Uterus (tissue), 4 donors: ENCODE measurements at places on chromosomes 1 and 21.

DNA sequence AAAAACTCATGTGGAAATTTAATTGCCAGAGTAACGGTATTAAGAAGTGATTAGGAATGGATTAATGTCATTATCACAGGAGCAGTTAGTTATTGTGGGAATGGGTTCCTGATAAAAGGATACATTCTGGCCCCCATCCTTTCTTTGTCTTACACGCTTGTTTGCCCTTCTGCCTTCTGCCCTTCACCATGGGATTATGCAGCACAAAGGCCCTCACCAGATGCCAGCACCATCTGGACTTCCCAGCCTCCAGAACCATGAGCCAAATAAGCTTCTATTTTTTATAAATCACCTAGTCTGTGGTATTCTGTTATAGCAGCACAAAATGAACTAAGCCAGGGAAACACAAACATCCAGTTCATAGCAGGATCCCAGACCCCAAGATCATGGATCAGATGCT is 33.9 kb upstream of the POU2F1 start:
- H3K4me3 ChIP-seq: no peak overlapping the region
- DNase-seq: no peak

DNA sequence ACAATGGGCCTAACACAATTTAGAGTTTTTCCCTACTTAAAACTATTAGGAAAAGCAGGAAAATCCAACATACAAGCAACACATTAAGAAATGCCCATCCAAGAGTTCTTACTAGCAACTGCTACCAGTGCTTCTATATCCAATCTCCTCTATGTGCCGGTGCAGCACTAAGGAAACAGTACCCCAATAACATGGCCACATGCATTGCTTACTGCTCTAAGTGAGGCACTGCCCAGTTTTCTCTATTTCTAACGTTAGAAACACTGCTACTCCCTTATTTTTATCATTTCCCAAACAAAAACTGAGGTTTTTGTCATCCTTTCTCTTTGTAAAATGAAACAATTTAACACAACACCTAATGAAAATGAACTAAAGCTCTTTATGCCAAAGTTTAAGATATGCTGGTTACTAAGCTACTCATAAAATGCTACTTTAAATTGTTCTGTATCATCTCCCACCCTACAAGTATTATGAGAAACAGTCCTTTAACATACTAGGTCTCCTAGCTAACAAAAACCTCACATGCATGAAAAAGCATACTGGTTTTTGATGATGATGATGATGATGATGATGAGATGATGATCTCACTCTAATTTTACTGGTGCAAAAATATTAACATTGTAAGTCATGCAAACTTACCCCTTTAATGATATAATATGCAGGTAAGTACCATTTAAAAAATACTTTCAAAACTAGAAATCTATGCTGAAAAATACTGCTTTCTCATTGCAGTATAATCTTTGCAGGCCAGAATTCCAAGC is 90.7 kb upstream of the TTC39A start:
- no peak overlapping the region for H3K4me3 ChIP-seq
- DNase-seq: no peak
- no peaks in the 10 kb centered on the region for H3K36me3 ChIP-seq
- H3K27ac ChIP-seq: no peak overlapping the region
- no peaks in the 10 kb centered on the region for H3K27me3 ChIP-seq
- H3K4me1 ChIP-seq: no peaks in the 10 kb centered on the region

GRCh38 chr1:182213163-182213562 is 151.7 kb upstream of the ZNF648 start:
- no peaks in the 10 kb centered on the region for H3K27me3 ChIP-seq
- H3K4me1 ChIP-seq: no peaks in the 10 kb centered on the region
- no peak overlapping the region for H3K4me3 ChIP-seq
- no peak overlapping the region for H3K27ac ChIP-seq
- DNase-seq: no peak

- peaks cover 25% of the 10 kb centered on the region for H3K4me1 ChIP-seq
- no peak overlapping the region for H3K27ac ChIP-seq
- no peaks in the 10 kb centered on the region for H3K36me3 ChIP-seq
- H3K27me3 ChIP-seq: no peaks in the 10 kb centered on the region
- peak; percentile 12 for DNase-seq
- no peak overlapping the region for H3K4me3 ChIP-seq
Observed at GRCh38 chr1:153550827-153551500, 1.9 kb upstream of the S100A3 start.

GRCh38 chr1:158793604-158794003 is 12.6 kb upstream of the OR6N2 start:
- no peaks in the 10 kb centered on the region for H3K4me1 ChIP-seq
- no peak overlapping the region for H3K4me3 ChIP-seq
- no peaks in the 10 kb centered on the region for H3K27me3 ChIP-seq
- no peak overlapping the region for H3K27ac ChIP-seq

GRCh38 chr1:40982721-40983120 is 3.2 kb downstream of the CTPS1 start:
- peak overlapping the region; percentile 5 for H3K4me3 ChIP-seq
- no peak for DNase-seq
- H3K36me3 ChIP-seq: no peaks in the 10 kb centered on the region
- peak overlapping the region; percentile 97 for H3K27ac ChIP-seq
- no peaks in the 10 kb centered on the region for H3K27me3 ChIP-seq
- H3K4me1 ChIP-seq: peaks cover 13% of the 10 kb centered on the region

DNA sequence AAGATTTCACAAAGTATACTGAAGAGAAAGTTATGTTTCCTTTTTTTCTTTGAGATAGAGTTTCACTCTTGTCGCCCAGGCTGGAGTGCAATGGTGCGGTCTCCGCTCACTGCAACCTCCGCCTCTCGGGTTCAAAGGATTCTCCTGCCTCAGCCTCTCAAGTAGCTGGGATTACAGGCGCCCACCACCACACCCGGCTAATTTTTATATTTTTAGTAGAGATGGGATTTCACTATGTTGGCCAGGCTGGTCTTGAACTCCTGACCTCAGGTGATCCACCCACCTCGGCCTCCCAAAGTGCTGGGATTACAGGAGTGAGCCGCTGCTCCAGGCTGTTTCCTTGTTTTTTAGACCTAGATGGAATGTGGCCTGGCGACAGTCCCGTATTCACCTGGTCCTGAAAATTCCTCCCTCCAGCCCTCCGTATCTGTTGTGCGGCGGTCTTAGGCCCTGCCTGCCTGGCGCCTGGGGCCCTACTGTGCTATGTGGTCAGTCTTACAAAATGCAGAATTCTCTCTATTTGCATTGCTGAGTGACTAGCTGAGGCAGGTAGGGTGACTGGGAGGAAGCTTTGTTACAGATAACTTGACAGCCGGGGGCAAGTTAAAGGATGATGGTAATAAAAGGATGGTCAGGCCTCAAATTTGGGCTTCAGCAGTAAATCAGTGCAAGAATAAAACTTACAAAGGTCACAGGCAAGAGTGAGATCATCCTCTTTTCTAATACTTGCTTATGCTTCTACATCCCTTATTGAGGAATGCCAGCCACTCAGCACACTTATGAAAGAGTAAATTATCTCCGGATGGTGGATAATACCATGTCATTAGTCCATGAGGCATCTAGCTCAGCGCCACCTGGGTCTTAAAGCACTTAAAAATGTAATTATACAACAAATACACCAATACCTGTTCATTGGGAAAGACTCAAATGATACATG is 30.3 kb downstream of the PARK7 start:
- DNase-seq: no peak
- no peak overlapping the region for H3K4me3 ChIP-seq
- no peak overlapping the region for H3K27ac ChIP-seq
- no peaks in the 10 kb centered on the region for H3K4me1 ChIP-seq
- H3K27me3 ChIP-seq: no peaks in the 10 kb centered on the region

- no peak overlapping the region for H3K4me3 ChIP-seq
- peaks cover 5% of the 10 kb centered on the region for H3K4me1 ChIP-seq
- H3K27me3 ChIP-seq: no peaks in the 10 kb centered on the region
- H3K27ac ChIP-seq: peak overlapping the region; percentile 49
Observed at GRCh38 chr1:200775850-200776249, 37.2 kb downstream of the CAMSAP2 start.

DNA sequence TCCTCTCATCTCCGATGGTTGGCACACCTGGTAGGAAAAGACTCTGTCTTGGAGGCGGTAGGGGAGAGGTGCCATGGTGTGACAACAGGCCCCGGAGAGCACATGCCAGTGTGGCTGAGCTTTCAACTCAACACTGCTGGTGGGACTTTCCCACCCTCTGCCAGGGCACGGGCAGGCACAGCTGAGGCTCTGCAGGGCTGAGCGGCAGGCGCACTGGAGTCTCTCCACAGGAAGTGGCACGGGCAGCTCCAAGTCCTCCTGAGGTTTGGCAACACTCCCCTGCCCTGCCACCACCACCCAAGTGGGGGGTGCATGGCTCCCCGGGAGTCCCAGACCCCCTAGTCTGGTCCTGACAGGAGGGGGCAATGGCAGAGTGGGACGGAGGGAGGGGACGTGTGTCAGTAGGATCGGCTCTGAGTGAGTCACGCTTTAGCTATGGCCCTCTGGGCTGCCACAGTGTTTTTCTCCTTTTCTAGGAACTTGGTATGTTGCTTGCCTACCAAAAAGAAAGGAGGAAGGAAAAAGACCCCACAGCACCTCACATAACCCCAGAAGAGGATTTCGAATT is 27.3 kb upstream of the EVA1B start:
- DNase-seq: no peak
- peak overlapping the region; percentile 17 for H3K27ac ChIP-seq
- no peaks in the 10 kb centered on the region for H3K4me1 ChIP-seq
- H3K27me3 ChIP-seq: no peaks in the 10 kb centered on the region
- H3K4me3 ChIP-seq: no peak overlapping the region
- H3K36me3 ChIP-seq: no peaks in the 10 kb centered on the region

DNA sequence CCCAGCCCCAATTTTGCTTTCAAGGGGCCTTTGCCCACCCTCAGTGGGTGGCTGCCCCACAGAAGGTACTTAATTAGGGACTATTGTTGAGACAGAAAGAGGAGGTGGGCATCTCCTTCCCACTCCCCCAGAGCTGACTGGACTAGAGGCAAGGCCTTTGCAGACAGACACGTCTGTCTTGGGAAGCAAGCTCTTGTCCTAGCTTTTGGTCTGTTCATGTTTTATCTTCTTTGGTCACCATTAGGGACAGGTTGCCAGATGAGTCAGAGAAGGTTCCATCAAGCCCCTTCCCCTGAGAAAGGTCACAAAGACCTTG is 27.7 kb downstream of the PTAFR start:
- no peaks in the 10 kb centered on the region for H3K4me1 ChIP-seq
- H3K36me3 ChIP-seq: no peaks in the 10 kb centered on the region
- no peak overlapping the region for H3K4me3 ChIP-seq
- H3K27me3 ChIP-seq: no peaks in the 10 kb centered on the region
- DNase-seq: no peak

DNA sequence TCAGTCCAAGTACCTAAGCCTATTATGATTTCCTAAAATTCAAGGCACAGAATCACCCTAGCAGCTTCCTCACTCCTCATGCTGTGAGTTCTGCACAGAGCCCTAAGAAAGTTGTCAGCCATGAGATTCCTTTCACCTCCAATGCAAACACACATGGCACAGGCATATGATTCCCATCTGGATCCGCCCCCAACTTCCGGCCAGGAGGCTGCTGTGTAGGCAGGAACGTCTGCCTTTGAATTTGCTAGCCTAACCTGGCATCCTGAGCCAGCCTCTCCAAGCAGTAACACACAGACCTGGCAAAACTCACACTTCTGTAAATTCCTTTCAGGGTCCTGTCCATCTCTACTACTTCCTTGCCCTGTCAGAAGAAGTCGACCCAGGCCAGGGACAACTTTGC is 521.1 kb upstream of the BEND5 start:
- DNase-seq: no peak
- H3K27me3 ChIP-seq: no peaks in the 10 kb centered on the region
- H3K4me3 ChIP-seq: no peak overlapping the region
- no peaks in the 10 kb centered on the region for H3K36me3 ChIP-seq
- H3K4me1 ChIP-seq: no peaks in the 10 kb centered on the region

GRCh38 chr21:42056468-42056867 is 14.6 kb upstream of the UMODL1 start:
- H3K27ac ChIP-seq: no peak overlapping the region
- no peaks in the 10 kb centered on the region for H3K4me1 ChIP-seq
- no peak overlapping the region for H3K4me3 ChIP-seq
- H3K27me3 ChIP-seq: no peaks in the 10 kb centered on the region

DNA sequence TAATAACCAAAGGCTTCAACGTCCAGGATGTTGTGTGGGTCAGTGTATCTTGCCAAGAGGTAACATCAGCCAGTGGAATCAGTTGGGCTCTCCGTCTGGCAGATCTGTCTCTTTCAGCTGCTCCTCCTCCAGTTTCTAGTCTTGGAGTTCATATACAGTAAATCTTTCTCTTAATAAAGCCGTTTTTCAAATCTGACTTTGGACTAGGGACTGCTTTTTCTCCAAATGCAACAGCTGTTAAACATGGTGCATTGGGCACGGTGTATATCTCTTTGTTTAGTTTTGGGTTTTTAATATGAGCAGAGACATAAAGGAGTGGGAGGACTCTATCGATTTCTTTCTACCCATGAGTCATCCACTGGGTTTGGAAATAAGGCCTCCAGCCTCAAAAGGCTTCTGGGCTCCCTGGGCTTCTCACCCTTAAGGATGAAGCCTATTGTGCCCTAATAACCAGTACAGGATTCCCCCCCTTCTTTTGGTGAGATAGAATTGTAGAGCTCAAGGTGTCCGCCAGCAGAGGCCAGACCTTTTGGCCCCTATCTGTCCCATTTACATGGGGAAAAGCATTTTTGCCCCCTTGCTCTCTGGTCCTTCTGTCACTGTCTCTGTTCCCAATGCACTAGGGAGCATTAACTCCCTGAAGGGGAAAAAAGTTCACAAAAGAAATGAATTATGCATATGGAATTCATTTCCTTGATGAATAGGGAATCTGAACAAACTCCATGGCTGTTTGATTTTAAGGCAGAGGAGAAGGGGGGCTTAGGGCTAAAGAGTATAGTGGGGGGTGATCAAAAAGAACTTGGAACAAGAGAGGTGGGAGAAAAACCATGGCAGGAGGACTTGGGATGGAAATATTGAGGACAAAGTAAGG is 86.0 kb downstream of the PBX1 start:
- no peak for DNase-seq
- H3K27ac ChIP-seq: peak overlapping the region; percentile 83
- no peak overlapping the region for H3K4me3 ChIP-seq
- H3K27me3 ChIP-seq: no peaks in the 10 kb centered on the region
- H3K36me3 ChIP-seq: no peaks in the 10 kb centered on the region

- no peak for DNase-seq
- H3K27ac ChIP-seq: no peak overlapping the region
- H3K4me1 ChIP-seq: no peaks in the 10 kb centered on the region
- H3K36me3 ChIP-seq: no peaks in the 10 kb centered on the region
Observed at GRCh38 chr1:39988618-39989343, 33.8 kb downstream of the MFSD2A start.

GRCh38 chr1:111570781-111571181 is 48.8 kb upstream of the RAP1A start:
- no peaks in the 10 kb centered on the region for H3K27me3 ChIP-seq
- H3K4me1 ChIP-seq: no peaks in the 10 kb centered on the region
- no peaks in the 10 kb centered on the region for H3K36me3 ChIP-seq
- DNase-seq: no peak
- no peak overlapping the region for H3K4me3 ChIP-seq

- no peaks in the 10 kb centered on the region for H3K27me3 ChIP-seq
- no peaks in the 10 kb centered on the region for H3K36me3 ChIP-seq
- H3K4me1 ChIP-seq: no peaks in the 10 kb centered on the region
Observed at GRCh38 chr1:12099610-12100009, 36.5 kb downstream of the TNFRSF8 start.

- H3K36me3 ChIP-seq: no peaks in the 10 kb centered on the region
- H3K4me3 ChIP-seq: peak overlapping the region; percentile 34
- H3K27ac ChIP-seq: peak overlapping the region; percentile 88
- peaks cover 20% of the 10 kb centered on the region for H3K4me1 ChIP-seq
- peak; percentile 88 for DNase-seq
- H3K27me3 ChIP-seq: no peaks in the 10 kb centered on the region
Observed at GRCh38 chr1:164588516-164589341, 29.7 kb downstream of the PBX1 start.

- DNase-seq: peak; percentile 74
- peaks cover 3% of the 10 kb centered on the region for H3K4me1 ChIP-seq
- no peaks in the 10 kb centered on the region for H3K36me3 ChIP-seq
- peak overlapping the region; percentile 10 for H3K4me3 ChIP-seq
- no peaks in the 10 kb centered on the region for H3K27me3 ChIP-seq
Observed at GRCh38 chr21:44966135-44967081, 26.6 kb downstream of the SLX9 start.
